Hypothalamus (tissue), 51 donors: ENCODE measurements at places on chromosomes 11 and 22.
A peak's percentile ranks its signal among the peaks of the same experiment; 100 is the strongest.

DNA sequence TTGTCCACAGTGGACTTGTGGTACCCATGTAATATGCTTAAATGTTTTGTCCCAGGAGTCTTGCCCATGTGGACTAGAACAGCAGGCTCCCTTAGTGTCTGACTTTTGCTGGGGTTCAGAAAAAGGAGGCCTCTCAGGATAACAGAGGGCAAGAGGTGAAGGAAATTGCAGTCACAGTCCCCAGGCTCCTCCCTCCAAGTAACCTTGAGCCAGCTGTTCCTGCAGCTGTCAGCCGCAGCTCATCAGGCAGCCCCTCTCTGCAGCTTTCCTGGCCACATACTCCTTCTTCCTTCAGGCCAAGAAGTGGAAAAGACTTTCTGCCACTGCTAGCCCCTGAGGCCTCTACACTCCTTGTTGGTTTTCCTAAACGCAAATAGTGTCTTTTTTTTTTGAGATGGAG is 6.3 kb upstream of the MYO18B start:
- DNase-seq, result no peak

GRCh38 chr11:96465512-96465911 is 75.7 kb downstream of the JRKL start:
- no peak for DNase-seq

- no peak for DNase-seq
Measured at GRCh38 chr11:131759140-131759539, 388.7 kb downstream of the NTM start.

- peak; percentile 58 for DNase-seq
Measured at GRCh38 chr11:10809373-10810160, 841 bp upstream of the EIF4G2 start.

DNA sequence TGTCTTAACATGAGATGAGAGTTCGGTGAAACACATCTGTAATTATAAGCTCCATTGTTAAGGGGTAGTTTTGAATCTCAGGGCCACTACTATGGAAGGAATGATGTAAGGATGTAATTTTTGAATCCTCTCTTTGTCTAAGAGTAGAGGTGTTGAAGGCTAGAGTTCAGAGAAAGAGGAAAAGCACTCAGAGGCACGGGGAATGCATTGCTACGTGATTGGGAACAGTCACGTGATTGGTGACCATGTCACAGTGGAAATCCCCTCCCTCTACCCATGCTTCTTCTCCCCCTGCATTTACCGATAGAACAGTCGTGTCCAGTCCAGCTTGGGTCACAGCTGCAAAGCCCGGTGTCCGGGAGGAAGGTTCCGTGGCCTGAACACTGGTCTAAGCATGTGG is 230.3 kb upstream of the NARS2 start:
- no peak for DNase-seq

GRCh38 chr11:45395947-45396346 is 109.8 kb upstream of the SYT13 start:
- no peak for DNase-seq

DNA sequence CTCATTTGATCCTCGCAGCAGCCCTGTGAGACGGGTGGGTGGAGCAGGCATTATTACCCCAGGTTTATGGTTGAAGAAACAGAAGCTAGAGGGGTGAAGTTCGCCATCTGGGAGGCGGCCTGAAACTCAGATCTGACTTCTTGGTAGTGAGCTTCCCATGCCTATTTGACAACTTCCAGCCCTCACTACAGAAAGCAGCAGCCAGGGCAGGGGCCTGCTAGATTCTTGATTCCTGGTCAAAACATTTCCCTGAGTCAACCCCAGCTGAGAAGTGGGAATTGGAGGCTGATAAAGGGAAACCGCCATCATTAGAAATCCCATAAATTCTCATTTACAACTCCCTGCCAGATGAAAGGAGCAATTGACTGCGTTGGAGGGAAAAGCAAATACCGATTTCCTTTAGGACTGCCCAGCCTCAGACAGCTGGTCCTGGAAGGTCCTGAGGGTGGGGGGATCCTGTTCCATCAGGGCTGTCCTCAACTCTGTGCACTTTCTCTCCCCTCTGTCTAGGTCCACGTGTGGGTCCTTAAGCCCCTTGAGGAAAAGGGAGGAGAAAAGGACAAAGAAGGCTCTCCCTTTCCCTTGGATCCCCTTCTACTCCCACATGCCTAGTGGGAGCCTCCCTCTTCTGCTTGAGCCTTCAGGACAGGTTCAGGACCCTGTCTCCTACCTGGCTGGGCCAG is 10.2 kb upstream of the NECTIN1 start:
- DNase-seq, result no peak

- no peak for DNase-seq
Measured at GRCh38 chr11:36278531-36279282, 10.5 kb downstream of the COMMD9 start.

- no peak for DNase-seq
Measured at GRCh38 chr22:18987765-18988164, 51.7 kb upstream of the PRODH start.

GRCh38 chr22:41028841-41029240 is 63.6 kb upstream of the EP300 start:
- DNase-seq, result no peak

- DNase-seq, result no peak
Measured at GRCh38 chr11:40602866-40603552, 856.4 kb downstream of the LRRC4C start.

- no peak for DNase-seq
Measured at GRCh38 chr22:20296598-20296997, 23.3 kb downstream of the DGCR6L start.

GRCh38 chr11:7506243-7506642 is 7.6 kb upstream of the PPFIBP2 start:
- DNase-seq, result no peak

DNA sequence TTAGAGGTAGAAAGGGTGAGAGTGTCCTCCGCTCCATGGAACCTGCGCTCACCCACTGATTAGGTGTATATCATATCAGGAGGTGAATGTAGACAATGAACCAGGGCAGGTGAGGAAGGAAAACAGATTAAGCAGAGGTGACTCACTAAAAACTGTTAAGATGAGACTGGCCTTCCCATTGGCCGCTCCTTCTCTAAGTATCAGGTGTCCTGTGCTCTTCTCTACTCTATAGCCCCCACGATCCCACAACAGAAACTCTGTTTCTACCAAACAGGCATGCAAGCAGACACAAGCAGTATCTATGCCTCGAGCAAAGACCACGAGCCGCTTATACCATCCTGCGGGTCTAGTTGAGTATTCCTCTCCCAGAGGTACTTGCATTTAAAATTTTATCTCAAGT is 103.1 kb downstream of the SNX19 start:
- no peak for DNase-seq

- DNase-seq, result no peak
Measured at GRCh38 chr22:50420581-50420980, 54.3 kb downstream of the SBF1 start.

GRCh38 chr22:44003405-44004103 is 20.5 kb upstream of the PARVB start:
- DNase-seq, result no peak

DNA sequence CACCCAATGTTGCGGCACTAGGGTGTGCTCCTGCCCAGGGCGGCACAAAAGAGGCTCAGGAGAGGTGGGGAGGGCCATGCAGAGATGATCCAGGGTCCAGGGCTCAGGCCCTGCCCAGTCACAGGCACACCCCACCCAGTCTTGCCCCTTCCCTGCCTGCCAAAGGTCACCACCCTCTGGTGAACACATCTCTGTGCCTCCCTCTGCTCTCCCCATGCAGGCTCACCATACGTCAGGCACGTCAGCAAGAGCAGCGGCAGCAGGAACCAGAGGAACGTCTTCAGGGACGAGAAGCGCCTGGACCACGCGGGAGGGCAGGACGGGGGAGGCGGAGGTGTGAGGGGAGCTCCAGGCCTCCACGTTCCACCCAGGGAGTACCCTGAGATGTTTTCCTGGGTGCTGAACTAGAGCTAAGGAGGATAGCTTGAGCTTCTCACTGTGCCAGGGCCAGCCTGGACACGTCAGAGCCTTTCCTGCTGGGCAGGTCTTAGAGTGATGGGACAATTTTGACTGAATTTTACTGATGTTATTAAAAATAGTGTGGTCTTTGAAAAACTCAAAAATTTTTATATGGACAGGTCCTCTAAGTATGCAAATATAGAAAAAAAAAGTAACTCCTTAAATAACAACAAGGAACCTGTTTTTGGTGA is 7.2 kb downstream of the SUN2 start:
- DNase-seq, result no peak

DNA sequence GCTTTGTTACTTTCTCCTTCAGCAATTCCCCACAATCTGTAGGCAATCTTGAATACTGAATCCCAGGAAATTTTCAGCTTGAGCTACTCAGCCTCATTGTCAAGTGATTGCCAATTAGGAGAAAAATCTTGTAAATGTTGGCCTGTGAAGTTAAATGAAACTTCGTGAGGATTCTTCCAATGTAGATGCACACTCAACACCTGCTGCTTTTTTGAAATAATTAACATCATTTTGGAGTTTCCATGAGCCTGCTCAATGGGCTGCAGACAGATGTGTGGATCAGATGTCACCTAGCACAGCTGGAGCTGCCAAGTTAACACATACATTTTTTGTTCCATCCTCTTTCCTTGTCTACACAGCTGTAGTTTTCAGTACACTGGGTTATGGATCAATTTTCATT is 645.6 kb upstream of the LUZP2 start:
- DNase-seq, result no peak

DNA sequence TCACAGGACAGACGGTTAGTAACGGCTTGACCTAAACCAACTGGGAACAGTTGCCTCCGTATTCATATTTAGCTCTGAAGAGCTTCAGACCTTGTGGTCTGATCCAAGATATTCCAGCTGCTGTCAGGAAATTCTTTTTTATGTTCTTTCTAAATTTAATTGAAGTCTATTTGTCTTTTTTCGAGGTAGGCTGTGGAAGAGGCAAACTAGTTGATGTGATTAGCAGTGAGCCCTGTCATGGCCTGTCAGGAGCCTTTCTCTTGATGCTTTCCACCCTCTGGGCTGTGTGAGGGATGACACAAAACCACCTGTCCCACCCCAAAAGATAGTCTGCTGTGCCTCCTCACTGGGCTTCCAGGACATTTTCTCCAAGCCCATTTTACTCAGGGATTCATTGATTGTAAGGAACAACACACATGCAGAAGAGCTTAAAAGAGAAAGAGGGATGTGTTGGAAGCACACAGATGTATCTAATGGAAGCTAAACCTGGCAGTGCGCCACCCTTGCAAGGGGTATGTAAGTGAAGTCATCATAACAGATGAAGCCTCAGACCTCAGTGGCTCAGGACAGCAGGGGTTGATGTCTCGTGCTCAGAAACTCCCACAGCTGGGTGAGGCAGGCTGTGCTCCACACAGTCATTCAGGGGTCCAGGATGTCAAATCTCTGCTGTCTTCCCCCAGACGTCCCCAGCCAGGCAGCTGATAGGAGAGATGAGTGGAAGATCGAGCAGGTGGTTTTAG is 170.0 kb downstream of the NCAM1 start:
- DNase-seq, result no peak
